Stromal cell of bone marrow (primary cell): ENCODE measurements at places on chromosomes 16 and 17.

DNA sequence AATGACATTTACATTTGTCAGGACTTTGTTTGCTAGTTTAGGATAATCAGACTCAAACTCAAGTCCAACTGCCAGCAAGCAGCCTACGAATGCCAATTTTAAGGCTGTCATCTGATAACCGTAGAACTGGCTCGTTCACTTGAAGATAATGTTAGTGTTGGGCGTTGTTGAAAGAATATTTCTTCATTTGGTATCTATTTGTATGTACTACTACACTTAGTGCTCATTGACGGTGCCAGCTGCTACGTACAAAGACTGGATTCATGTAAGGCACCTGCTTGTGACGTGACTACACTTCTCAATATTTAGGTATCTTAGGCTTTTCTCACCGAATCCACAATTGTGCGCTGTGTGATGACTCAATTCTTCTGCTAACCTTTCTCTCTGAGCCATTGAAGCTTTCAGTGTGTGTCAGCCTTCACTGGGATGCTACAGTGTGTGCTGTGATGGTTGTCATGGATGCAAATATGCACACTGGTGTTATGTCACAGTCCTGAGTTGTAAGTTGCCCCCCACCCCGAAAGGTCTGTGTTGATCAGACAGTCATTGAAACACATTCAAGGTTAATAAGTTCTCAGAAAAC is 5.7 kb downstream of the ATP2C2 start:
- DNase-seq = no peak

DNA sequence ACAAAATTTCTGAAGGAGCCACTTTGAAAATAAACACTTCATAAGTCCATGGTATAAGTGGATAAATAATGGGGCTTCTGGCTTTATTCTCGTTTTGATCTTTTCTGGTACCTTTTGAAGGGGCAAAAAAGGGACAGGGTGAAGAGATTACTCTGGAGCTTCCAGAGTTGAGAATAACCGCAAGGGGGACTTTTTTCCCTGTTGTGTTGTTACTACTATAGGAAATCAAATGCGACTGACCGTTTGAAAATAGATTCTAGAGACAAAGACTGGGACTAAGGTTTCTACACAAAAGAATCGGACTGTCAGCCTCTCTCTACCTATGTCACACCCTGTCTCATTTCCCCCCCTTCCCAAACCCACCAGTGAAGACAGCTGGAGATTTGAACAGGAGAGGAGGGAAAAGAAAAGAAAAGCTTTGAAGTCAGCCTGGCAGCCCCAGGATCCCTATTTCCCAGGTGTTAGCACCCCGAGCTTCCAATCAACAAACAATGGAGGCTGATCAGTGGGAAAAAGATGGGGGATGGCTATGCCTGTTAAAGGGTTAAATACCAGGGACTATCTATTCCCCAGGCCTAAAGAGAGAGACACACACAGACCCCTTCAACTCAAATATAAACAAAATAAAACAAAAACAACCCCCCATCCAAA is 8.4 kb downstream of the HOXB4 start:
- DNase-seq = no peak

DNA sequence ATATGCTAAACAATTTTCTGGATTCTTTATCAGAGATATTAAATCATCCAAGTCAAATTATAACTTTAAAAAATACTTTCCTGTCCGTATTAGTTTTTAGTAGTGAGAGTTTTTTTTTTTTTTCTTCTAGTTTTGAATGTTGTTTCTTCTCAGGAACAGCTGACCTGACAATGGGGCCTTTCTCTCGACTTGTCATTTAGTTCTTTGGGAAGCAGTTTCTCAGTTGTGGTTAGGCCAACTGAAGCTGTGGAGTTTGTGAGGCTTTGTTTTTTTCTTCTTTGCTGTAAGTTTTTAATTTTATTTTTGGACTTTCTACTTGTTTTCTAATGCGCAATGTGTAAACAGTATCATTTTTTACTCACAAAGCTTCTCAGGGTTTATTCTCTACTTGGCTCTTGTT is 140.8 kb downstream of the FTO start:
- DNase-seq = no peak

- DNase-seq = no peak
These were observed 72.0 kb downstream of the STXBP4 start for GRCh38 chr17:55040611-55041010.

DNA sequence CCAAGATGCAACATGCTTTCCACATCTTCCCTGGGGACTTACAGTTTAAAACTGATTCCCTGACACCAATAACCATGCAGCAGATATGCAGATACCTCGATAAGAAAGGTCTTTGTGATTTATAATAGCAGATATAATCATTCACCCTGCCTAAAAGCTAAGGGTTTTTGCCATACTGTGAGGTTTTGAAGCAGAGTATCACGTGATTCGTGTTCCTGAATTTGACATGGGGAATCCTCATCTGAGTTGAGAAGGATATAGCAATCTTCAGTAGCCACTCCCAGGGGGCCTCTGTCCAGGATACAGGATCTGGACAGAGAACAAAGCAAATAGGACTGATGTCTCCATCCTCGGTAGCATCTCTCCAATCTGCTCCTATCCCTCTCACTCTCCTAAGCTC is 79.1 kb upstream of the SDK2 start:
- DNase-seq = no peak
